ENCODE measurements at places on chromosomes 11 and 22. TPM values are rescaled to one million over a fixed set of nuclear protein-coding genes. Genes with fewer than 3 reads are reported as not detected.

DNA sequence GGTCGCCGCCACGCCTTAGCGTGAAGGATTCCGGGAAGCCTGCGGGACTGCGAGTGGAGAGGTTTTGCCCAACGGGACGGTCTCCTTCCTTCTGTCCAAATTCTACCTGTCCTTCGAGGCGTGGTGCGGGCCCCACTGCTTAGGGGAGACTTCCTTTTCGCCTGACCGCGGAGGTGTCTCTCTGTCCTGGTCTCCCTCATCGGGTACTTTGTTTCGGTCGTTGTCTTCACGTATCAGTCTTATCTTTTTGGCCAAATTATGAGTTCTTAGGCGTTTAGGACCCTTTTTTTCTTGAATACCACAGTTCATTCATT, 388 bp downstream of the HINFP start:
- DNase-seq = no peak

LRRC74B gene
- total RNA-seq = not detected

- DNase-seq = no peak
Observed at GRCh38 chr11:60919956-60920355, 4.3 kb upstream of the TMEM132A start.

OR2AG2 gene
- 0.14 TPM for total RNA-seq

IRAG1 gene
- total RNA-seq = not detected

All from epithelial cell of proximal tubule (primary cell).